ENCODE measurements at places on chromosomes 2 and 18. TPM values are rescaled to one million over a fixed set of nuclear protein-coding genes. Genes with fewer than 3 reads are reported as not detected.

SH3RF3 gene
- 0.56 TPM for total RNA-seq

TUBA4B gene
- total RNA-seq: 0.20 TPM

IL36RN gene
- 0.14 TPM for total RNA-seq

FHOD3 gene
- 1.9 TPM for total RNA-seq

RNF103 gene
- 54.4 TPM for total RNA-seq

Measured in A549 treated with Hydrocortisone at 1 μM for 4 hours (cell line).